ENCODE measurements at places on chromosomes 16 and 17.

DNA sequence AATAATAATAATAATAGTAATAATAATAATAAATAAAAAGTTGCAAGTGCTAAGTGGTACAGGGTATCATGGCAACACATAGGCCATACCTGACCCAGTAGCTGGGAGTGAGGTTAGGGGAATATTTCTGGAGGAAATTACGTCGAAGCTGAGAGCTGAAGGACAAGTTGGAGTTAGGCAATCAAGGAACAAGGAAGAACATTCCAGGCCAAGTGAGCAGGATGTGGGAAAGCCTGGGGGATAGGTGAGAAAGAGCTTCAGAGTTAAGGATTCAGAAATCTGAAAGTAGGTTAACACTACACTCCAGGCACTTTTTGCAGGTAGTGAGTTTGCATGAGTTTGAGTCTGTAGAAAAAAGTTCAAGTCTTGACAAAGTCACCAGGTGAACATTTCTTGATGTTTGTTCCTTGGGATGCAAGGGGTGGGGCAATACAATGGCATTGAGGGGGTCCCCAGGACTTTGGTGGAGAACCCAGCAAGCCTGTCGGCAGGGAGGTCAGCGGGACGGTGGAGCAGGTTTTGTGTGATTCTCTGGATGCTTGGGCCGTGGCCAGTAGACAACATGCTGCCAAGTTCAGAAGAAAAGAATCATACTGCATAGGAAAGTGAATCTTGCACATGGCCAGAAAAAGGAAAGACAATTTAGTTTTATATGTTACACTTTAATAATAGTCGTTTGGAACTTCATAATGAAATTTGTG is 27.7 kb upstream of the MPHOSPH6 start:
- DNase-seq = no peak

- no peak for DNase-seq
Observed at GRCh38 chr16:66690106-66690847, 6.3 kb downstream of the CMTM4 start.

- DNase-seq = no peak
Observed at GRCh38 chr16:17454162-17454730, 16.5 kb downstream of the XYLT1 start.

DNA sequence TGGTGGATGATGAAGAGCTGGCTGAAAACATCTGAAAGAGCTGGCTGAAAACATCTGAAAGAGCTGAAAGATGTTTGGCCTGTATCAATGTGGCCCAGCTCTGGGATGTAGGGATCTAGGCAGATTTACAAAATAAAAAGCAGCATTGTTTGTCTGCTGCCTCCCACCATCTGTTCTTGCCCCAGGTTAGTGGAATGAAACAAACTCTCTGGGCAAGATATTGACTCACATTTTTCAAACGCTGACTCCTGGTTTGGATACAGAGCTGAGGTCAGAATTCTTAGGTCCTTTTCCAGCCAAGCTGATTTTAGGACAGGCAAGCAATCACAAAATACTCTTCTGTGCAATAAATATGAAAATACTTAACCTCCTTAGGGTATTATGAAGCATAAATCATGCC is 139.0 kb downstream of the STX8 start:
- peak; percentile 21 for DNase-seq

- no peak for DNase-seq
Observed at GRCh38 chr17:61862105-61862574, 1.2 kb downstream of the BRIP1 start.

- DNase-seq = no peak
Observed at GRCh38 chr17:50272711-50273653, 1.3 kb upstream of the TMEM92 start.

- no peak for DNase-seq
Observed at GRCh38 chr17:1755252-1755826, 6.5 kb upstream of the SERPINF1 start.

- DNase-seq = no peak
Observed at GRCh38 chr17:33435721-33436301, 142.7 kb upstream of the ASIC2 start.

DNA sequence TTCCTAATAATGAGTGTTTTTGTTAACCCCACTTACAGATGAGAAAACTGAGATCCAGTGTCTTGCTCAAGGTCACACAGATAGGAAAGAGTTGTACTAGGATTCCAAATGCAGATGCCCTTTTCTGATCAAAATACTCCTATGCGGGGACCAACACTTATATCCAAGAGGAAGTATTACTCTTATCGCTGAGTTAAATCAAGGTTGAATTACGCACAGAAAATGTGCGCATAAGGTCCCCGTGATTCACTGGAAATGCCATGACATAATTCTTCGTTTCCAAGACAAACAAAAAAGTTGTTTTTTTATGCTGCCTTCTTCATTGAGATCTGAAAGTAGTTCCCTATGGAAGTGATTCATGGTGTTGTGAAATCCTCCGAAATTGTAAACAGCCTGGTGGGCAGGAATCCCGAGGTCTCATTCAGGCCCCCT is 463.8 kb upstream of the HSBP1 start:
- no peak for DNase-seq

DNA sequence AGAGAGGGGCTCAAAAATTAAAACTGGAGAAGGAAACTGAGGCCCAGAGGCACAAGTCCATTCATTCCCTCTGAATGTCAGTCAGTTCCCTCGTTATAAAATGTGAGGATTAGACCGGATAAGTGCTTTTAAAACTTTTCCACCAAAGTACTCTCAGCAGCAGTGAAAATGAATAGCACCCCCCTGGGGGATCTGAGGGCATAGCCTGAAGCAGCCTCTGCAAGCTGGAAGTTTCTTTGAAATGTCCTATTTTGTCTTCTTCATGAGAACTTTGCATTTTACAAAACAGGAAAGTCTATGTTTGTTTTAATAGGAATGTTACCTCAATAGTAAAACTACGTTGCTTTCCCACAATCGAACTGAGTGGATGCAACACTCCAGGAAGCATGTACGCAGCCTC is 273.0 kb downstream of the CEP112 start:
- DNase-seq = no peak

DNA sequence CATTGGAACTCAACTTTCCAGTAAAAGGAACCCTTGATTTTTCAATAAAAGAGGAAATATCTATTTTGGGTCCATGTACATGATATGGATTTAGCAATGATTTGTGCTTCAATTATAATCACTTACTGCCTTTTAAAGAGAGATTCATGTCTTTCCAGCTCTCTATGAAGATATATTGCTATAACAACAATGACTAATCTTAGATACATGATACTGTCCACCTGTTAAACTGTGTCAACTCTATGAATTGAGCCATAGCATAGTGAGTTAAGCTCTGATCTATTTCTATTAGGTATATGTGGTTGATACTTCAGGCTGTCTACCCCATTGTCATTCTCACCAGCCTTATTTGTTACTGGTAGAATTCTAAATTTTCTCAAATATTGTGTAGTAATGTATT is 15.0 kb upstream of the MPHOSPH6 start:
- DNase-seq = no peak

- no peak for DNase-seq
Observed at GRCh38 chr16:24729951-24730815, 732 bp downstream of the TNRC6A start.

- no peak for DNase-seq
Observed at GRCh38 chr17:20925954-20926353, 116.9 kb downstream of the USP22 start.

DNA sequence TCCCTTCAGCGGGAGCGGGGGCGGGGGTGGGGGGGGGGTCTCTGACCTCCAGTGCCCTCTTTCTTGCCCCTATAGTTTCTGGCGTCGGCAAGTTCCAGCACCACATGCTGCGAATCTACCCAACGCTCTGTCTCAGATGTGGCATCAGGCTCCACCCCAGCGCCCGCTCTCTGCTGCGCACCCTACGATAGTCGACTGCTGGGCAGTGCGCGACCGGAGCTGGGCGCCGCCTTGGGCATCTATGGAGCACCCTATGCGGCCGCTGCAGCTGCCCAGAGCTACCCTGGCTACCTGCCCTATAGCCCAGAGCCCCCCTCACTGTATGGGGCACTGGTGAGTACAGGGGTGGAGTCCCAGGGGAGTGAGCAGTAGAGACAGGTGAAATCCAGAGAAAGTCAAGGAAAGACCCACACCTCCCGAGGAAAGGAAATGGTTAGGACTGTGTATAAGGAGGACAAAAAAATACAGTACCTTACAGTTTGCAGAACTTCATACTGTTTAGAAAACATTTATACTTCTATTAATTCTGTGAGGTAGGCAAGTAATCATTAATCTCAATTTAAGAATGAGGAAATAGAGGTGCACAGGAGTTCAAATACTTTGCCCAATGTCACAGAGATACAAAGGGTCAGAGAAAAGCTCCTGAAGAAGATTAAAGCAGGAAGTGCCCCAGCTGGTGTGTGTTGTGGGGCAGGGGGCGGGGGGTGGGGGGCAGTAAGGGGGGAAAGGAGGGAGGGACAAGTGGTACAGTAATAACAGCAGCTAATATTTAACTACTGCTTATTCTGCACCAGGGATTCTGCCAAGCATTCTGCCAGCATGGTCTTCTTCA is 2.5 kb downstream of the IRX6 start:
- DNase-seq = no peak

DNA sequence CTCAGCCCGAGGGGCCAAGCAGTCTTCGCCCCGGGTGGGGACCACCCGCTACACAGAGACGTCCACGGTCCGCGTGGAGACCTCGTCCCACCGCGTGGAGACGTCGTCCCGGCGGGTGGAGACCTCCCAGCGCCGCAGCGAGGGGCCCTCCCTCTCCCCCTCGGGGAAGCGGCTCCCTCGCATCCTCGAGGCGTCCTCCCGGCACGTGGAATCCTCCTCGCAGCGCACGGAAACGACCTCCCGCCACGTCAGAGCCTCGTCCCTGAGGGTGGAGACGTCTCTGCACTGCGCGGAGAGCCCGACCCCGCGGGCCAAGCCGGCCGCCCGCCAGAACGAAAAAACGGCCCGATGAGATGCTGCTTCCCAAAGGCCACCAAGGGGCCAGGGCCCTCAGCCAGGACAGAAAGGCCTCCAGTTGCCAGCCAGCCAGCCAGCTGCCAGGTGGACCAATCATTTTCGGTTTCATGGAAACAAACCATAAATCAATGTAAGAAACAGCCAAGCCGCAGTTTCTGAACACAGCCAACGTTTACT is 424 bp downstream of the C17orf100 start:
- peak; percentile 62 for DNase-seq

- DNase-seq = no peak
Observed at GRCh38 chr16:23869052-23869451, 33.3 kb downstream of the PRKCB start.

- no peak for DNase-seq
Observed at GRCh38 chr17:64778240-64779097, 116.4 kb upstream of the SMURF2 start.

GRCh38 chr17:73227379-73227778 is 34.3 kb downstream of the CPSF4L start:
- no peak for DNase-seq

DNA sequence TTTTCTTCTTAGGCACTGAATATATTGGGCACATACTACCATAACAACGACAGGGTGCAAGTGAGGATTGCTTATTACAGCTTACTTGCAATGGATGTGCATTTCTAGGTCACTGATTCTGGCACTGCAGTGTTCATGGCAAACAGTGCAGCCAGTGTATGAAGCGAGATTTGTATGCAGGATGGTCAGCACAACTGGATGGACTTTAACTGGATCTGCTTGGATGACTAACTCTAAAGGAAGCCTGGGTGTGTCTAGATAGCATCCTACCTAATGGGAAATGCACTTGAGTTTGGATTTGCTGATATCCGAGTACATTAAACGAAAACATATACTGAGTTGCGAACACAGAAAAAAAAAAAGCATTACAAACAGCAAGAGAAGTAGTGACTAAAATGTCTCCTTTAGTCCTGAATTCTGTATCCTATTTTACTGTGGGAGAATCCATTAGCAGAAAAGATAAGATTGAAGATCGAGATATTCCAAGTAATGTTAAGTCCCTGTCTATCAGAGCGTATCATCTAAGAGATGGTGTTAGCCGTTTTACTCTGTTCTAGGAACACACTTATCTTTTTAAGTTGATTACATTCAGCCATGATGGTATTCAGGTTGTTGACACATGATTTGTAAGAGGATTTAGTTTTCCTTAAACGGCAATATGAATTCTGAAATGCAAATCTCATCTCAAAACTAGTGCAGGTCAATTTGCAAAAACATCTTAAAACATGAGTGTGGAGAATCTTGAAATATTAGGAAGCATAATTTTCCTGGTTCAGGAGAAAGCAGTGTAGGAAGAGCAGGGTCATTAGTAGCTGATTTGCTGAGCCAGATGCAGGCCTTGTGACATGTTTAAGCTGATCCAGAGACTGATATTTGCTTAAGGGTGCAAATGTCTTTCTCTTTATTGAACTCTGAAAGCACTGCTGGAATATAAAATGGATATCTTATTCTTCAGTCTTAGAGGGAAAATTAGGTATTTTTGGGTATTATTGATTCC is 142.6 kb upstream of the CPHXL start:
- no peak for DNase-seq

GRCh38 chr17:68377771-68378267 is 79.5 kb downstream of the WIPI1 start:
- DNase-seq = no peak

GRCh38 chr16:17836868-17837602 is 366.3 kb upstream of the XYLT1 start:
- no peak for DNase-seq

GRCh38 chr16:49749816-49750215 is 106.1 kb downstream of the ZNF423 start:
- no peak for DNase-seq

- no peak for DNase-seq
Observed at GRCh38 chr17:67582673-67583081, 135.1 kb upstream of the NOL11 start.

GRCh38 chr16:4101421-4102219 is 14.6 kb downstream of the ADCY9 start:
- DNase-seq = peak; percentile 61

- peak; percentile 57 for DNase-seq
Observed at GRCh38 chr16:75385507-75386152, 47.7 kb downstream of the CFDP1 start.

DNA sequence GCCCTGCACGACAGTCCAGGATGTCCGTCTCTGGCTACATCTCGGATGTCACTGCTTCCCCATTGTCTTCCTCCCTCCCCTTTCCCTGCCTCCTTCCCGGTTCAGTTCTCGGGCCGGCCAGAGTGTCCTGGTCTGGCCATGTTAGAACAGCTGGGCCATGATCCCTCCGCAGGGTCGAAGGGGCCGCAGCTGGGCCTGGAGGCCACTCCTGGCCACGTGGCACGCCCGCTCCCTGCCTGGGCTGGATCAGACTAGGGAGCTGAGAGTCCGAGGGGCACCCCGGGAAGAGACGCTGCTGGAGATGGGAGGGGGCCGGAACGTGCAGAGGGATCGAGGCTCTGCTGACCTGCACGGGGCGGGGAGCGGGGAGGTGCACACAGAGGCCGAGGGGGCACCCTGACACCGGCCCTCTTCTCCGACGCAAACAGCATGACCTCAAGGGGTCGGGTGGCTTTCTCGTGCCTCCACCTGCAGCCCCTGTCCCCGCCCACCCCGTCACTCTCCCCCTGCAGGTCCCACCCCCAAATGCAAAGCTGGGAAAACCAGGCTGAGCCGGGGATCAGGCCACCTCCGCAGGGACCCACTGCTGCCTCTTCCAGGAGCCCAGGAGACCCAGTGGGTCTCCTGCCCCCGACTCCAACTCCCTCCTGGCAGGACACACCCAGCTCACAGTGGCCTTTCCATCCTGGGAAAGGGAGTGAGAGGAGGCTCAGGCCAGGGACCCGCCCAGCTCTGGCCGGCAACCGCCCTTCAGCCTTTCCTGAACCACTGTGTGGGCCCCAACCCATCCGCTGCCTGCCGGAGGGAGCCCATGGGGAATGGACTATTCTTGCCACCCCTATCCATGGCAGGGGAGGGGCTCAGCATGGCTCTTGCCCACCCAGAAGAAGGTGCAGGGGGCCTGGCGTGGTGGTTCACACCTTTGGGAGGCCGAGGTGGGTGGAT is 38.5 kb downstream of the CTU2 start:
- DNase-seq = no peak

Measured in tibial nerve (tissue), 4 donors.